ENCODE measurements at places on chromosomes 4 and X.
A peak's percentile ranks its signal among the peaks of the same experiment; 100 is the strongest.

DNA sequence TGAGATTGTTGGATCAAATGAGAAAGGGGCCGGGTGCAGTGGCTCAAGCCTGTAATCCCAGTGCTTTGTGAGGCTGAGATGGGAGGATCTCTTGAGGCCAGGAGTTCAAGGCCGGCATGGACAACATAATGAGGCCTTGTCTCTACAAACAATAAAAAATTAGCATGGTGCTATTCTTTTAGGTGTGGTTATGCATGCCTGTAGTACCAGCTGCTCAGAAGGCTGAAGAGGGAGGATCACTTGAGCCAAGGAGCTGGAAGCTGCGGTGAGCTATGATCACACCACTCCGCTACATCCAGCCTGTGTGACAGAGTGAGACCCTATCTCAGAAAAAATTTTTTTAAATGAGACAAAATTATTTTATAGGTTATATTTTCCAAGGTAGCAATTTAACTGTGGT lies 49.7 kb upstream of the TMEM150C start:
- DNase-seq, result no peak

GRCh38 chr4:117968606-117969005 lies 65.7 kb upstream of the NDST3 start:
- no peak for DNase-seq

DNA sequence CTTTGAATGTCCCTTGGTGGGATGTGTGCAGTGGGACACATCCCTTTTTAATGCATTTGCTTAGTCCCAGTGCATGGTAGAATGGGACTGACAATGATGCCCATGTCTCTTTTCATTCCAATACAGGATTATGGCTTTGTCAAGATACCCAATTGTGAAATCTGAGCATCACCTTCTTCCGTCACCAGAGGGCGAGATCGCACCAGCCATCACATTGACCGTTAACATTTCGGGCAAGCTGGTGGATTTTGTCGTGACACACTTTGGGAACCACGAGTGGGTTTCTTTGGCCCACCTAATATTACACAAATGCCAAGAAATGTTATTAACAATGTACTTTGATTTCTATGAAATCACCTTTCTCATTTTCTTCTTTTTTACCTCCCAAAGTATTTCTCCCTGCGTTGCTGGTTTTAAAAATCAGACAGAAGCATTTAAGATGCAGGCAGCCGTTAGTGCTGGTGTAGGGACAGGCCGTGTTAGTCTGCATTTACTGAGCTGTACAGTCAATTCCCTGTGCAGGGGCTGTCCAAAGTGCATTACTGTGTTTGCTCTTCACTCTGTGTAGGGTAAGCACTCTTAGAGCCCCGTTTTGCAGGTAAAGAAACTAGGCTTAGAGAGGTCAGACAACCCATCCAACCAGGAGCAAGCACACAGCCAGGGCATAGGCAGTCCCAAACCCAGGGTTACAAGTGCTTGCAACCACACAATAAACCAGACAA lies 46.5 kb downstream of the CWH43 start:
- no peak for DNase-seq

DNA sequence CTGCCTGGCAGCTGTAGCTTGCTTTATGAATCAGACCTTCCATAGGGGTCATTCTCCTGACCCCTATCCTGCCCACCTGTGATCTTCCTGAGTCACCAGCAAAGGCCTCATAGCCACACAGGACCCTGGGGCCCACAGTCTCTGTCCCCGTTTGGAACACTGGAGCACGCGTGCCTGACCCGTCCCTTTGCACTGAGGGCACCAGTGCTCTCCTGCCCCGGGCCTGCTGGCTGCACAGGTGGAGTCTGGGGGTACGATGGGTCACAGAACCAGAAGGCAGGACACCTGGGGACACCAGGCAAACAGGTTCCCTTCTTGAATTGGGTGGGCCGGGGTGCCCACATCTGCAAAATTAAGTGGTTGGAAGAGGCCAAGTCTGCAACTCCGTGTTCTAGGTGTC lies 97.2 kb downstream of the CPZ start:
- DNase-seq, result no peak

DNA sequence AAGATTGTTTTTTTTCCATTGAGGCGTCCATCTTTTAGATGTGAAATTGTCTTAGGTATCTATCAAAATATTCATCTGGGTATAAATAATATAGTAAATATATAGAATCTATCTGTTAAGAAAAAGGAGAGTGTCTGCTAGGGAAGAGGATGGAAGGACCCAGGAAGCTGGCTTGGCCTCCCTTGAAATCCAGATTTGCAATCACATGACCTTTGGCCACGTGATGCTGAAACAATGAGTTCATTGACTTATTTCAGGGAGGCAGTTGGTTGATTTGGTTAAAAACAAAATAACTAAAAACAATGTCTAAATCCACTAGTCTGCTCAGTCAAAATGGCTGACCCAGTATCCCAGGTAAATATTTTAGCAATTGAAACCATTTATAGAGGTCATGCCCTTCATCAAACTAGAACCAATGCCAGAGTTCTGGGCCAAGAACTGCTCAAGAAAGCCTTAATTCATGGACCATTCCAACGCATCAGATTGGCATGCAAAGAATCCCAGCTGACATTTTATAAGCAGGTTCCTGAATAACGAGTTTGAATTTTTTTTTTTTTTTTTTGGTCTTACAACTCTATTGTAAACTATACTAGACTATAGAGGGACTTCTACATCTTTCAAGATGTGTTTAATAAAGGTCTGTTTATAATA lies 172.7 kb downstream of the MID1 start:
- DNase-seq, result no peak

GRCh38 chrX:49029876-49030275 lies 13.3 kb downstream of the TFE3 start:
- no peak for DNase-seq

- no peak for DNase-seq
Measured at GRCh38 chr4:39452153-39452859, 6.4 kb downstream of the RPL9 start.

DNA sequence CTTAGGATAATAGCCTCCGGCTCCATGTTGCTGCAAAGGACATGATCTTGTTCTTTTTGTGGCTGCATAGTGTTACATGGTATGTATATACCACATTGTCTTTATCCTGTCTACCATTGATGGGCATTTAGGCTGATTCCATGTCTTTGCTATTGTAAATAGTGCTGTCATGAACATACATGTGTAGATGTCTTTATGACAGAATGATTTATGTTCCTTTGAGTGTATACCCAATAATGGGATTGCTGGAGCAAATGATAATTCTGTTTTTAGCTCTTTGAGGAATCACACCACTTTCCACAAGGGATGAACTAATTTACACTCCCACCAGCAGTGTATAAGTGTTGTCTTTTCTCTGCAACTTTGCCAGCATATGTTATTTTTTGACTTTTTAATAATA lies 4.6 kb downstream of the RAB33B start:
- no peak for DNase-seq

DNA sequence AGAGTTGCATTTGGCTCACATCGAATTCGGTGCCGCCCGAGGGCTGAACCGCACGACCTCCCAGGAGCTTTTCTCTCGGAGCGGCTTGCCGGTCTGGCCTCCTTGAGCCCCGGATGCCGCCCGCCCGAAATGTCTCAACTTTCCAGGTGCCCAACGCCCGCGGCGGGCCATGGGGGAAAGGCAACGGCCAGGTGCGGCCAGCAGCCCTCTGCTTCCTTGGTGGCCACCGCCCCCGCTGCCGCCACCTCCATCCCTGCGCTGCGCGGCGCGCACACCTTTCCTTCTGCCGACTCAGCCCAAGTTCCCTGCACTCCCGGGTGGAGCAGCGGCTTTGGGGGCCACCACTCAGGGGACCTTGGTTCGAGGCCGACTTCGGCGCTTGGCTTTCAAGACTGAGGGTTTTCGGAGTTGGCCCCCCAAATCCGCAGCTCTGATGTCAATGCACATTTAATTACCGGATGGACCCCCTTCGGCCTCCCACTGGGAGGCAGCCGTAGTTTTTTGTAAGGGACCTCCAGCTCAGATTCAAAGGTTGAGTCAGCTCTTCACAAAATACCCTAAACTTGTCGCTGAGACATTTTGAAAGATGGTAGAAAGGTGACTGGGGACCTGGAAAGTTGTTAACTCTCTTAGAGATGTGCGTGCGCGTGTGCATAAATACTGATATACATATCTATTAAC lies 1.1 kb downstream of the AFF2 start:
- DNase-seq, result no peak

DNA sequence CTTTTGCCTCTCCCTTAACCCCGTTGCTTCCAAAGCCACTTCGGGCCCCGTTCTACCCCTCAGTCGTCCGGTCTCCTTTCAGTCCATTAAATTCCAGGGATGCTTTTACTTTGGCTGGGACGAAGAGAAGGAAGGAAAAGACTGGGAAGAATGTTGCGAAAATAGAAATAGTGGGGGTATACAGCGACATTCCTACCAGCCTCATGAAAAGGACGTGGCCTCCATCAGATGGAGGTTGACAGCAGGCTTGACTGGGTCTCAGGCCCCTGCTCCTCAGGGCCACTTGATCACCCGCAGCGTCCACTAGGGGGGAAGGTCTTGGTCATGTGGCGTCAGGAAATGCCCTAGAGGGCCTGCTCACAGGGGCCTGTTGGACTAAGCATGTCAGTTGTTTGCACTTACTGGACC lies 657 bp upstream of the ANKRD50 start:
- no peak for DNase-seq

DNA sequence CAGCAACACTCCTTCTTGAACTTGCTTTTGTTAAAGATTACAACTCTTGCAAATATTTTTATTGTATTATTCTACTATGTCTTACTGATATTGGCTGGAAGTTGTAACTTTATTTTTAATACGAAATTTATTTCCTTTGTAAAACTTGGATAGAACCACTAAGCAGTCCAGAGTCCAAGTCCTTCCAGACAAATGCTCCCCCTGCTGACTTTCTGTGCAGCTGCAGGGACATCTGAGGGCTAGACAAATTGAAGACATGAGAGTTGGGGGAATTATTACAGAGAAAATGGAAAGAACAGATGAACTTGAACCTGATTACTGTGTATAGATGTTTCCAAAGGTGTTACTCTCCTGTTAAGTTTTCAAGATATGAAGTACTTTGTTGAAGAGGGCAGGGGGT lies 238.8 kb downstream of the GRIA3 start:
- no peak for DNase-seq

- DNase-seq, result no peak
Measured at GRCh38 chr4:97653701-97654100, 489.6 kb downstream of the STPG2 start.

DNA sequence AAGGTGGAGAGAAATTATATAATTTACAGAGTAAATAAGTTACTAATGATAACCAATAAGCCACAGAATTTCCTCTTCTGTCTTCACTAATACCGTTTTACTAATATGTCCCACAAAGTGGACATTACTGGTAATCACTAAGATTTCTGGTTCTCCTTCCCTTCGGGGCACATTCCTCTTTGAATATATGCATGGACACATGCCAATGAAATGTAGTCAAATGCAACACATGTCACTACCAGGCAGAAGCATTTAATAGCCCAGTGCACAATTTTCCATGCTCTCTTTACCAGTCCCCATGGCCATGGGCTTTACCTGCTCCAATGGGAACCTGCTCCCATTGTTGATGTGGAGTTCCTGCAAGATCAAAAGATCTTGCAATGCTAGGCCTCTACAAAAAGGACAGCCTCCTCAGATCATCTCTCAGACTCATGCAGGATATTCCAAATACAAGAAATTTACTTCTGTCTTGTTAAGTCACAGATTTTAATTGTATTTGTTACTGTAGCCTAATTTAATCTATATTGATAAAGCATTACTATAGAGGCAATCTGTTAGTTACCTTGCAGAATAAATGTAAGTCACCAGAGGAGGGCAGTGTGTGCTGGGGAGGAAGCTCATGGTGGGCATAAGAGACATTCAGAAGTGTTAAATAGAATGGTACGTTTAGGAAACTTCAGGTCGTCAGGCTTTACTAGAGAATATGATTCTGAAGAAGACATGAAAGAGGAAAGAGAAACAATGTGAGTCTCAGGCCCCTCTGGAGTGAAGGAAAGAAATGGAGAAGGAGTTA lies 37.1 kb upstream of the INPP4B start:
- DNase-seq, result no peak

GRCh38 chr4:156692016-156692415 lies 279.6 kb downstream of the PDGFC start:
- no peak for DNase-seq

GRCh38 chr4:20430259-20430941 lies 178.7 kb downstream of the SLIT2 start:
- no peak for DNase-seq

- DNase-seq, result no peak
Measured at GRCh38 chr4:76779740-76780459, 118.0 kb downstream of the SOWAHB start.

GRCh38 chr4:88077911-88078524 lies 70.6 kb downstream of the PKD2 start:
- DNase-seq, result no peak

GRCh38 chrX:14729058-14729457 lies 143.8 kb downstream of the FANCB start:
- no peak for DNase-seq

DNA sequence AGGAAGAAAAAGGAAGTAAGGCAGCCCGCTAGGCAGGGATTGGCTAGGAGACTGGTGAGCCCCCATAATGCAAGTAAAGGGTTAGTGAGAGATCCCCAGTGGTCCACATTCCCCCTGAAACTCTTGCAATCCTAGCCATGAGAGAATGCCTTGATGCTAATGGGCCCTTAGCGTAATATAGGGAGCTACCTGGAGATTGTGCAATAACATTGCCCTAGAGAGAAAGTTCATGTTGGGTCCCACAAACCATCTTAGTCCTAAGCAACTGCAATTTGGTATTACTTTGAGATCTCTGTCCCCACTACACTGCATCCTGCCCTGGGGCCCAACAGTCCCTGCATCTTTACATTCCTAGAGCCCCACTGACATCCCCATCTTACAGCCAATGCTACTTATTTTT lies 188.5 kb downstream of the KLHL4 start:
- no peak for DNase-seq

GRCh38 chr4:37970702-37971101 lies 10.5 kb downstream of the PTTG2 start:
- peak; percentile 39 for DNase-seq

GRCh38 chrX:148664171-148664570 lies 163.8 kb downstream of the AFF2 start:
- DNase-seq, result no peak

- DNase-seq, result no peak
Measured at GRCh38 chr4:189826657-189827056, 114.0 kb upstream of the FRG1 start.

DNA sequence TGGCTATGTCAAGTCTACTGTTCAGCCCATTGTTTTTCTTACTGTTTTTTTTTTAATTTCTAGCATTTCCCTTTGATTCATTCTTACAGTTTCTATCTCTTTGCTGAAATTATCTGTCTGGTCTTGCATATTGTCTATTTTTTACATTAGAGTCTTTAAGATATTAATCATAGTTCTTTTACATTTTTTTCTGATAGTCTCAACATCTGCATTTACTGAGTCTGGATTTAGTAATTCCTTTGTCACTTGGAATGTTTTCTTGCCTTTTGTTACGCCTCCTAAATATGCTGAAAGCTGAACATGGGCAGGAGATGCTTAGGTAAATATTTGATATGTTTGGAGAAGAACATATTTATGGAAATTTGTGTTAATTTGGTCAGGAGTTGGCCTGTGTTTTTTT lies 10.4 kb downstream of the JADE3 start:
- DNase-seq, result no peak
